ENCODE measurements at places on chromosomes 6 and 20. TPM values are rescaled to one million over a fixed set of nuclear protein-coding genes. Genes with fewer than 3 reads are reported as not detected.

Gene SLC13A3
- total RNA-seq, result 0.19 TPM

Gene SALL4
- total RNA-seq, result 0.08 TPM

Gene CCN2
- 0.41 TPM for total RNA-seq

Gene SLC25A27
- total RNA-seq, result 0.35 TPM

Gene CLPSL2
- total RNA-seq, result not detected

Gene RNF39
- not detected for total RNA-seq

Gene CALHM5
- not detected for total RNA-seq

Gene AKAP7
- 3.0 TPM for total RNA-seq

Gene TRIM40
- not detected for total RNA-seq

Gene MBOAT1
- 5.1 TPM for total RNA-seq

Gene TAAR5
- not detected for total RNA-seq

Gene SLC12A5
- total RNA-seq, result not detected

Gene ZBP1
- 0.13 TPM for total RNA-seq

Gene DST
- total RNA-seq, result 2.3 TPM

Gene TM9SF4
- total RNA-seq, result 48.6 TPM

Gene ZBTB2
- 21.7 TPM for total RNA-seq

- DNase-seq, result no peak
Measured at GRCh38 chr20:58146081-58146745, 82.2 kb downstream of the ANKRD60 start.

GRCh38 chr6:2806644-2807043, 35.0 kb downstream of the SERPINB1 start:
- no peak for DNase-seq

DNA sequence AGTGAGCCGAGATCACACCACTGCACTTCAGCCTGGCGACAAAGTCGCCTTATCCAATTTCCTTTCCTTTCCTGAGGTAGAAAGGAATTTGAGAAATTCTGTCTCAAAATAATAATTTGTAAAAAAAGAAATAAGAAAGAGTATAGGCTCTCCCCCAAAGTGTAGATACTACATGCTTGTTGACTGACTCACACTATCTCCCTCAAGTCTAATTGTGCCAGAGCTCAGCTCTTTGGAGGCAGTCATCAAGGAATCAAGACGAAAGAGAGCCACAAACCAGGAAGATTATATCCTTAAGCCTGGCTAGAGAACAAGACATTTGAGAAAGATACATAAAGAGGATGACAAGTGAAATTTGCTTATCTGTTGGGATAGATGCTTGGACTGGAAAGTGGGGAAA, 3.7 kb upstream of the FKBPL start:
- DNase-seq, result no peak

DNA sequence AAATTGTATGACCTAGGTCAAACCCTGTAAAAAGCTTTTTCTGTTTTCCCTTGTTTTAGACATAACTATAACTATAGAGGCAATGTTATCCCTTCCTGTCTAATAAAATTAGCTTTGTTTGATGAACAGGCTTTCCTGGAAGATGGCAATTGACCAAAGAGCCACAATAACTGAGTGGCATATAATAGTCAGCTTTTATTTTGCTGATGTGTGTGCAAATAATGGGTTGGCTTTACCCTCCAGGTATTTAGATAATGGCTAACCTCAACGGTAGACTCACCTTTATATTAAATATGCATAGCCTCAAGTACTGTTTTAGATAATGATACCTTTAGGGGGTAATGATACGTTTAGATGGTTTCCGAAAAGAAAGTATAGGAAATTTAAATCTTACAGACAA, 15.0 kb downstream of the TBXT start:
- no peak for DNase-seq

- no peak for DNase-seq
Measured at GRCh38 chr6:689223-689622, 3.7 kb downstream of the EXOC2 start.

DNA sequence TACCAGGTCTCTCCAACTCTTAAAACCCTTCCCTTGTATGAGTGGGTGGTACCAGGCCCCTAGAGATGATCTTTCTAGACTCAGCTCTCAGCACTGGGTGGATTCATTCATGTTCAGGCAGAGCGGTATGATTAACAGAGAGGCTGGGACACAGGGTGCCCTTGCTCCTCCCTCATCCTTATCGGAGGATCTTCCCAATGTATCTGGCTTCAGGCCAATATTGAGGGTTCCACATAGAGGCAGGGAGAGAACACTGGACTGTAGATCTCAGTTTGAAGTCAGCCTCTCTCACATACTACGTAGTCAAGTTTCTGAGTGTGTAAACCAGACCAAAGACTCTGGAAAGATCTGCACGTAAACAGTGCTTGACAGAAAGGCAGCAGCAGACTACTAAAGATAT, 366.2 kb downstream of the DHX35 start:
- DNase-seq, result no peak

- DNase-seq, result no peak
Measured at GRCh38 chr20:33676652-33677645, 2.7 kb upstream of the NECAB3 start.

DNA sequence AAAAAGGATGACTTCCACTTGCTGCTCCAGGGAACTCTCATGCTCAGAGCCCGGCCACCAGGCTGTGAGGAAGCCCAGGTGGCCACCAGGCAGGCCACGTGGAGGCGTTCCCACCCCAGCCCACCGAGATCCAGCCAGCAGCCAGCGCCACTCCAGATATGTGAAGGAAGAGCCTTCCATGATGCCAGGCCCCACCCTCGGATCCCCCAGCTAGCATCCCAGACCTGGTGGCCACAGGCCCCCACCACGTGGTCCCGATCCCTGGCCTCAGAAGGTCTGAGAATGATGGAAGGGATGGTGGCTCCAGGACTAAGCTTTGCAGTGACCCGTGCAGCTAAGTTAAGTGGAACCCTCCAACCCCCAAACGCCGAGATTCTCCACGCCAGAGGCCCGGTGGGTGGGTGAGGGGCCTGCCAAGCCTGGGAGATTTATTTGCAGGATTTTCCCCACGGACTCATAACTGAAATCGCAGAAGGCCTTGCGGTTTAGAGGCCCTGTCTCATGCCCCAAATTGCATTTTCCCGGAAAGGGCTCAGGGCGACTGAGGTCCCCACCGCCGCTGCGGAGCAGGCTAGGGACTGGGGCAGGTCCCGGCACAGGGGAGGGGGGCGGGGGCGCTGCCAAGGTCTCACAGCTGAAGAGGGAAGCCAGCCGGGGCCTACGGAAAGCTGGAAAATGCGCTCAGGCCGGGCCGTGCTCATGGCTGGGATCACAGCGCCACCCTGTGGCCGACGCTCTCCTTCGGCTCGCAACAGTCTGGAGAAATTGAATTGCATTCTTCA, 31.1 kb upstream of the CST7 start:
- DNase-seq, result peak; percentile 38

GRCh38 chr20:45049904-45050471, 50.9 kb downstream of the KCNS1 start:
- no peak for DNase-seq

- DNase-seq, result no peak
Measured at GRCh38 chr6:4397307-4397706, 261.9 kb upstream of the ECI2 start.

DNA sequence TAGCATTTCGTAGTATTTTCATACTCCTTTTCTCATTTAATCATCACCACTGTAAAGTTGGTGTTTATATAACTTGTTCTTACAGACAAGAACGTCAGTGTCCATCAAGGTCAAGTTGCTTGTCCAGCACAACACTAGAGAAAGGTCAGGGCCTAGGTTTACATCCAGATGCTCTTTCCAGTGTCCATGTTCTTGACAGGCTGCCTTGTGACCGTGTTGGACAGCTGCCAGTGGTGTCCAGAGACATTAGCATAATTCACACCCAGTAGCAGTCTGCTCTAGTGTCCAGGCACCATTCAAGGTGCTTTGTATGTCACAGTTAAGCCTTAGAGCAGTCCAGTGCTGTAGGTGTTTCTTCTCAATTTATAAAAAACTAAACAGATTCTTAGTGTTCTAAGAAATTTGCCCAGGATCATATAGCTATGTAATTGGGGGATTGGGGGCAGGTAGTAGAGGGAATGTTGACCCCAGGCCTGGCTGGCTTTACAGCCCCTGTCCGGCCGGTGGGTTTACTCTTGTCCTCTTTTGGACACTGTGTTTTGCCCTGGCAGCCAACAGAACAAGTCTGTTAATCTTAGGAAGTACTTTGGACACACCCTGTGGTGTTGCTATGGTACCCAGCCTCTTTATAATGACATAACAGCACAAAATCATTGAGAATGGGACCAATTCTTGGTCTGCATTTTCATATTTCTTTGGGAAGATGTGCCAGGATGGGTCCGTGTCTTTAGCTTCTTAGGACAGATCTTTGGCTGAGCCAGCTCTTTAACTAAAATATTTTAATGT, 8.0 kb downstream of the STK35 start:
- no peak for DNase-seq

DNA sequence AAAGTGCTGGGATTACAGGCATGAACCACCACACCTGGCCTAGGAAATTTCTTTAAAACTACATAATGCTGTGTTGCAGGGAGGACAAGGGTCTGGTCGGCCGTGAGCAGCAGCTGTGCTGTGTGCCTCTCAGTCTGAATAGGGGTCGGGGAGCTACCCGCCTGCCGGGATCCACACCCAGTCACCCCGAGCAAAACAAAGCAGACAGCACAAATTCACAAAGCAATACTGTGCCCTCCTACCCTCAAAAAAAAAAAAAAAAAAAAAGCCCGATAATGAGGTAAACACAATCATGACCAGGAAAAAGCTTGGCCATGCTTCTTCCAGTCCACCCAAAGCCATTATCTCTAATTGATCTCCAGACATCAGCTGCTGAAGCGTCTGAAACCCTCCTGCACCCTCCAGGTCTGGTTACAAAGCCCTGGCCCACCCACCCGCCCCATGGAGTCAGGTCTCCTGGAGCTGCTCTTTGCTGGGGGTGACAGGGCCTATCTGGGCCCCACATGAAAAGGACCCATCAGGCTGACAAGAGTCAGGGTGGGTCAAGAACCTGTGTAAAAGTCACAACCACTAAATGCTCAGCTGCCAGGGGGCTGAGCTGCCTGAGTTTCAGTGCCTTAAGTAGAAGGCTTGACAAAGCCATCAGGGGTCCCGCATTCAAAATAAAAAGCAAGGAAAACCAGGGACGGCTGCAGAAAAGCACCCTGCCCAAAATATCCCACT, 88.2 kb downstream of the NOL4L start:
- DNase-seq, result no peak

- no peak for DNase-seq
Measured at GRCh38 chr20:24363031-24363430, 106.4 kb upstream of the SYNDIG1 start.

DNA sequence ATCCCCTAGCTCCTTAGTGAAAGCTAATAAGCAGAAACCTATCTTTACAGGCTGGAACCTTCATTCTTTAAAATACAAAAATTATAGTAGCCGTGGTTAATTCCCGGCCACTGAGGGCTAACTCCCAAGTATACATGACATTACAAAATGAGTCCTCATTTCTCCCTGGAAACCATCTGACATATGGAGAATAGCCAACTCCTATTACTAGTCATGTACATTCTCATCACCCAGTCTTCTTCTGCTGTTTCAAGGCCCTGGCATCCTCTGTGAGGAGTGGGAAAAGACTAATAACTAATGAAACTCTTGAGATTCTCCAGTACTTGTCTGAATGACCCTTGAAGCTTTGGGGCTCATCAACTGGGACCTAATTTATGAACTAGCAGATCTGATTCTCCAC, 30.2 kb downstream of the CSNK2A1 start:
- DNase-seq, result no peak

GRCh38 chr6:104573350-104573749, 286.4 kb downstream of the HACE1 start:
- no peak for DNase-seq

DNA sequence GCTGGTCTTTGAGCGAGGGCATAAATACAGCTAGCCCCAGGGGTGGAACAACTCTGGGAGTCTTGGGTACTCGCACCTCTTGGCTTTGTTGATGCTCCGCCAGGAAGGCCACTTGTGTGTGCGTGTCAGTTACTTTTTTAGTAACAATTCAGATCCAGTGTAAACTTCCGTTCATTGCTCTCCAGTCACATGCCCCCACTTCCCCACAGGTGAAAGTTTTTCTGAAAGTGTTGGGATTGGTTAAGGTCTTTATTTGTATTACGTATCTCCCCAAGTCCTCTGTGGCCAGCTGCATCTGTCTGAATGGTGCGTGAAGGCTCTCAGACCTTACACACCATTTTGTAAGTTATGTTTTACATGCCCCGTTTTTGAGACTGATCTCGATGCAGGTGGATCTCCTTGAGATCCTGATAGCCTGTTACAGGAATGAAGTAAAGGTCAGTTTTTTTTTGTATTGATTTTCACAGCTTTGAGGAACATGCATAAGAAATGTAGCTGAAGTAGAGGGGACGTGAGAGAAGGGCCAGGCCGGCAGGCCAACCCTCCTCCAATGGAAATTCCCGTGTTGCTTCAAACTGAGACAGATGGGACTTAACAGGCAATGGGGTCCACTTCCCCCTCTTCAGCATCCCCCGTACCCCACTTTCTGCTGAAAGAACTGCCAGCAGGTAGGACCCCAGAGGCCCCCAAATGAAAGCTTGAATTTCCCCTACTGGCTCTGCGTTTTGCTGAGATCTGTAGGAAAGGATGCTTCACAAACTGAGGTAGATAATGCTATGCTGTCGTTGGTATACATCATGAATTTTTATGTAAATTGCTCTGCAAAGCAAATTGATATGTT, 19.2 kb downstream of the IRF4 start:
- DNase-seq, result no peak

- no peak for DNase-seq
Measured at GRCh38 chr6:27866357-27867050, 45.7 kb downstream of the OR2B2 start.

- DNase-seq, result no peak
Measured at GRCh38 chr20:38286586-38287531, 17.1 kb upstream of the BPI start.

- no peak for DNase-seq
Measured at GRCh38 chr20:18705910-18706309, 107.7 kb upstream of the SCP2D1 start.

DNA sequence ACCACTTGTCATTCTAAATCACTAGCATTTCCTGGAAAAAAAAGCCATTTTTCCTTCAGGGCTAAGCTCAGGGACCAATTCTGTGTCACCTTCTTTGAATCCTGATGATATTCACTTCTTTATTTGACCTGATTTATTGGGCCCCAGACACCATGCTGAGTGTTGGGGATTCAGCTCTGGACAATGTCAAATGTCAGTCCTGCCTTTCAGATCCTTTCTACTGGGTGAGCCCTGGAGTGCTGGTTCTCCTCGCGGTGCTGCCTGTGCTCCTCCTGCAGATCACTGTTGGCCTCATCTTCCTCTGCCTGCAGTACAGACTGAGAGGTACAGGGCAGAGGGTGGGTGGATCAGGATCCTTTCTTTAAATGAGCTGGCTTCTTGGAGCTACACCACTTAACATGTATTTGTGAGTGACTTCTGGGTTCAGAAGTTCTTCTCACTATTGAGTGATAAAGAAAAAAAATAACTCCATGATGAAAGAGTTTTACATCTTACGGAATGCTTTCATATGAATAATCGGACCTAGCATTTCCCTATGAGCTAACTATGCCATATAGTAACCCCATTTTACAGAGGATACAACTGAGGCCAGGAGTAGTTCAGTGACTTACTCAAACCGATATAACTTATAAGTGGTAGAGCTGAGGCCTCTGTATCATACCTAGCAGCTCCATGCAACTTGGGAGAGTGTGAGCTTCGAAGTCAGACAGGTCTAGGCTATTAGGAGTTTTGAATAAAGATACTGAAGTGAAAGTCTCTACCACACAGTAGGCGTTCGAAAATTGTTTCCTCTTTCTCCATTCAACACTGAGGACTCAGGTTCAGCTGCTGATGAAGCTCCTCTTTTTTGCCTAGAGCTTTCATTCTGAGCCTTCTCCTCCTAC, 9.3 kb downstream of the MOG start:
- DNase-seq, result no peak

- DNase-seq, result no peak
Measured at GRCh38 chr6:37980222-37980595, 160.7 kb downstream of the ZFAND3 start.

GRCh38 chr6:1027795-1028569, 283.9 kb upstream of the FOXQ1 start:
- DNase-seq, result no peak
